ENCODE measurements at places on chromosomes 2 and 18. TPM values are rescaled to one million over a fixed set of nuclear protein-coding genes. Genes with fewer than 3 reads are reported as not detected.

GRCh38 chr2:212547716-212548454 is 9.3 kb upstream of the ERBB4 start:
- DNase-seq = no peak

GRCh38 chr2:240451791-240452461 is 16.5 kb downstream of the GPC1 start:
- DNase-seq = no peak

DNA sequence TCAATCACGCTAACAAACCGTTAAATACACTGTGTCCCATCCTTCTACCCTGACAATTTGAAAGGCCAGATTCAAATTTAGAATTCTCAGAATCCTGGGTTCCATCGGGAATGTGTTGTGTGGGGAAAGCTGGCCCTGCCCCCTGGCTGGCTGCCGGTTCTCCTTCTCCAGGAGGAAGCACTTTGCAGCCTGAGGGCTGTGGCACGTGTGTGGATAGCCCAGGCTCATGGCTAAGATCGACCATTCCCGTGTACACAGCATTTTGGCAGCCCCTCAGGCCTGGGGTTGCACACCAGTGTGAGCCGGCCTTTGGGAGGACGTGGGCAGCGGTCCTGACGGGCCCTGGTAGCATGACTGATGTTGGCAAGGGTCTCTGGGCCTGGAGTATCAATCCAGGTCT is 51.0 kb upstream of the ROCK2 start:
- DNase-seq = no peak

The CACNB4 gene
- total RNA-seq = 5.6 TPM

Data from thoracic aorta (tissue), 2 donors.